ENCODE measurements at places on chromosomes 4 and X.

GRCh38 chrX:109782994-109783700, 50.1 kb upstream of the ACSL4 start:
- peak; percentile 24 for DNase-seq

GRCh38 chrX:7109049-7109531, 38.4 kb upstream of the STS start:
- DNase-seq = no peak

DNA sequence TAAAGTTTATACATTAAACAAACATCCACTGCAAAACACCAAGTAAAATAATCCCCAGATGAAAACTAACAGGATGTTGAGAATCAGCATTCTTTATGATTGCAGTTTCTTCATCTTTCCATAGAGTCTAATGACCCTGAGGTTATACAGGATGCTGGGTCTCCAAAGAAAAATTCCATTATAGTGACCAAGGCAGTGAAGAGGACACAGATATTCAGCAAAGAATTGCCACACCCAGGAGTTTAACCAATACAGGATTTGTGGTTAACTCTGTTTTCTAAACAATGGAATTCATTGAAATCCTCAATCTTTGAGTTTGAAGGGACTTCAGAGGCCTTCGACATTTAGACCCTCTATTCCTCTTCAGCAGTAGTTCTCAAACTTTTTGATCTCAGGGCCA, 76.2 kb upstream of the ESX1 start:
- no peak for DNase-seq

- DNase-seq = no peak
Observed at GRCh38 chr4:60897415-60897814, 302.7 kb upstream of the ADGRL3 start.

DNA sequence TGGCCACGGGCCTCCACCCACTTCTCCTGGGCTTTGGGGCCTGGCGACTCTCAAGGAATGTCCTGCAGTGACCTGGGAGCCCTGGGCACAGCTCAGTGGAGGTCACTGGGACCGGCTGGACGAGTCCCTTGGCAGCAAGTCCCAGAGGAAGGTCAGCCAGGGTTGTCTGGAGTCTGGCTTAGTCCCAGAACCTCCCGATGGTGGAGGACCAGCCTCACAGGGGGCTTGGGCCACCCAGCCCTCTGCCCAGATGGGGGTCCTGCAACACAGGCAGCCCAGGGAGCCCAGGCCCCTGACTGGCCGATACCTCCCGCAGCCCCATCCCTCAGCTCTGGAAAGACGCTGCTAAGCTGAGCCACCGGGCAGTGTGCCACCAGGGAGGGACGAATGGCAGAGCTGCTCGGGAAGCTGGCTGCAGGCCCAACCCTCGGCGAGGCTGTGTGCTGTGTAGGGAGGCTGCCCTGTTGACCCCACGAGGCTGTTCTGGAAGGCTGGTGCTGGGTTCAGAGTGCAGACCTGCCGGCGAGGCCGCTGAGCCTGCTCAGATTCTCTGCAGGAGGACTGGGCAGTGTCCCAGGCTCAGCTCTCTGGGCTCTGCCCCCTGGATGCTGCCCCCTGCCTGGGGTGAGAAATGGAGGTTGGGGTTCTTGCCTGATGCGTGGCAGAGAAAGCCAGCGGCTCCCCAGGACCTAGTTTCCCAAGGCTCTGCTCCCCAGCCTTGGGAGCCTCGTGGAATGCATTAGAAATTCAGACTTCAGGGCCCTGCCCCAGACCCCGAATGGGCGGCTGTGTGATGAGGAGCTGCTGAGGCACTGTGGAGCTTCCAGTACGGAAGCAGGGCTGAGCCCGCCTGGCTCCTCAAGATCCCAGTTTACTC, 61.7 kb downstream of the ADRA2C start:
- DNase-seq = no peak

- peak; percentile 18 for DNase-seq
Observed at GRCh38 chrX:139290310-139290709, 240.2 kb upstream of the F9 start.

DNA sequence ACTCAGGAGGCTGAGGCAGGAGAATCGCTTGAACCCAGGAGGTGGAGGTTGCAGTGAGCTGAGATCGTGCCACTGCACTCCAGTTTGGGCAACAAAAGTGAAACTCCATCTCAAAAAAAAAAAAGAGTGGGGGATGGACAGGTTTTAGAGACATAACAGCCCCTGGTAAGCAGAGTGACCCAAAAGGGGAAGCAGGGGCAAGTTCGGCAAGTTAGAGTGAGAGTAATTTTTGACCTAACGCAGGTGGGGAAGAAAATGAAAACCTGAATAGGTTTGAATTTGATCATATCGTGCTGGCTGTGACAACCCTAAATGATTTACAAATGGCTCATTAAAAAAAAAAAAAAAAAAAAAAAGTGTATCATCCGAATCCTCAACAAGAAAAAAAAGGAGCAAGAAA, 25.7 kb upstream of the TMEM131L start:
- no peak for DNase-seq

- DNase-seq = no peak
Observed at GRCh38 chrX:9318766-9319165, 146.1 kb upstream of the TBL1X start.

- no peak for DNase-seq
Observed at GRCh38 chr4:64807821-64808220, 398.6 kb upstream of the TECRL start.

- no peak for DNase-seq
Observed at GRCh38 chrX:20320461-20321159, 53.9 kb upstream of the RPS6KA3 start.

- no peak for DNase-seq
Observed at GRCh38 chrX:42751573-42751972, 26.4 kb downstream of the PPP1R2C start.

DNA sequence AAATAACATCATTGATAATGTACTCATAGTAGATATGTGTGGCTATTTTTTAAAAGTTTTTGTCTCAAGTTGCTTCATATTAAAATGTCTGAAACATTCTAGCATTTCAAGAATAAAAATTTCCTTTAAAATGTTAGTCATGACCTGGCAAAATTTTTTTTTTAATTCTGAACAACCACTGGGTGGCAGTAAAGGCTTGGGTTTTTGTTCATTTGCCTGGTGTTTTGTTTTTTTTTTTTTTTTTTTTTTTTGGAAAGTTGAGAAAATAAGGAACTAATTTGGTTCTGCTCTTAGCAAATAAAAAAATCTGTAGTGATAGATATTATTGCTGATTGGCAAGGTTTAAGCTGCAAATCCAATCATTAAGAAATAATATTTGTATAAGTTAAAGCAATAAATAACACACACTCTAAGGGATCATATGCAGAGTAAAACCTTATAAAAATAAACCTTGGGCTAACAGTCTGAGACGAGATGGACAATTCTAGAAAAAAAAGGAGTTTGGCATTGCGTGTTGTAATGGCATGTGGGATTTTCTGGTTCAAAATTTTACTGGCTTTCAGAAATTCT, 81.4 kb downstream of the CEP44 start:
- DNase-seq = peak; percentile 28

- no peak for DNase-seq
Observed at GRCh38 chr4:99062120-99062519, 26.5 kb downstream of the ADH5 start.

GRCh38 chr4:116736756-116737155, 348.6 kb downstream of the TRAM1L1 start:
- no peak for DNase-seq

DNA sequence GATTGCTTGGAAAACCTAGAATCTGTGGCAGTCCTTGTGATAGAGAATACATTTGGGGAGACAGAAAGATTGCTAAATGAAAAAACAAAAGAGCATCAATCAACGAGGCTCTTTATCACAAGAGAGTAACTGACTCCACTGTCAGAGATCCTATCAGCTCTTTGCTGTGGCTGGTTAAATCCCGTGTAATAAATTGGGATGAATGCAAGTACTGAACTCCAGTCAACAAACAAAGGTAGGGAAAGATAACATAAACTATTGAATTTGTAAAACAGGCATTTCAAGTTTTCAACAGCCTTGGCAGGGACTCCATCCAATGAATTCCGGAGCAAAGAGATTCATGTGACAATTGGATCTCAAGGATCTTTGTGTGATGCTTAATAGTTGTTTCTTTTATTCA, 21.3 kb downstream of the MMRN1 start:
- DNase-seq = no peak

DNA sequence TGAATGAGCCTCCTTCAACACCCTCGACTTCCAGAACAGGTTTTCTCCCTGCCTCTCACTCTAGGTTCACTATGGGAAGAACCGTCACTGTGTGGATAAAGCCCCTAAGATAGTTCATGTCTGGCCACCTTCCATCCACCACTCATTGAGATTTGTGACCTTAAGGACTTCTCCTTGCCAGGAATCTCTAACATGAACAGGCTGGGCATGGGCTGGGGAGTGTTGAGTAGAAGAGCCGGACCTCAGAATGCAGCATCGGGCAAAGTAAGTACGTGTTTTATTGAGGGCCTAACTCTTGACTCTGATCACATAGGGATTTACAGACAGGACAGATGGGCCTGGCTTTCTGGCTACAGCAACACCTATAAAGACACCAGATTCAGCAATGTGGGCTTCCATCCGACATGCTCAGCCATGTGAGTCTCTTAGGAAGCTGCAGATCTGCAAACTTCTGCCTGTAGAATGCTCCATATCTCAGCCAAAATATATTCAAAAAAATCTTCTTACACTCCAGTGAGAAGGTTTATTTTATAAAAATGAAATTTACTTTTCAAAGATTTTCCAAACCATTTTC, 26.4 kb upstream of the TRIM60 start:
- no peak for DNase-seq

DNA sequence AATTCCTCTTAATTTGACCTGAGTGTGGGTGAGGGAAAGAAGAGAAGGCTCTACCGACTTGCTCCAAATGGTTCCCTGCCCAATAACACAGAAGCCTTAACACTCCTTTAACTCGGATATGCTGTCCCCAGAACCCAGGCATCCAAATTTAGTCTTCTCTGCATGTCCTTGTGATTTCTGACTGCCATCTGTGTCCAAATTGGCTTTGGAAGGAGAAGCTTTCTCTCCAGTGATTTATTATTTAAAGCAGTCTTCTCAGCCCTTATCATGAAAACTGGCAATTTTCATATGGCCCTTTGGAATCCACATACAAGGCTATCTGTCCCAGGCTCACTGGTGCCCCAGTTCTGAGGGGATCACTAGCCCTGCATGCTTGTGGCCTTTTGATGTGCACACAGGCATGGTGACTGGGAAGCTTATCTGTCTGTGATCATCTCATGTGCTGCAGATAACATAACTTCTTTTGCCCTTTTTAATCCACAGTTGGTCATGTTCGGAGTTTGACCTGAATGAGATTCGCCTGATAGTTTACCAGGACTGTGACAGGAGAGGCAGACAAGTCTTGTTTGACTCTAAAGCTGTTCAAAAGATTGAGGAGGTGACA, 56.7 kb downstream of the FNIP2 start:
- DNase-seq = no peak

DNA sequence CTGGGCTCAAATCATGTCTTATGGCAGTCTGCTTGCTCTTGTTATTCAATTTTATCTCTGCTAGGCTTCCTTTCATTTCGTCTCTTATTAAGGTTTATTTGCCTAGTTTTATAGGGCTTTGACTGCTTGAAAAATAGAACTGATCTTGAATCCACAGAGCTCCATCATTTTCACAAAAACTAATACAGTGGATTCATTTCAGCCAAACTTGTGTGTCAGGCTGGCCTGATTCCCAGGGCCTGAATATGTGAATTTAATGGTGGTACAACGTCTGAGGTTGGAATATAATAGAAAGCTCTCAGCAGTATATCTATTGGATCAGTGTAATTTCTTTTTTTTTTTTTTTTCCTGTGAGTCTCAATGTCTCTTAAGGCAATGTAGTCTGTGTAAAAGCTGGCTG, 123.3 kb downstream of the POU4F2 start:
- DNase-seq = no peak

Data from activated CD4-positive, alpha-beta T cell treated with anti-CD3 and anti-CD28 coated beads, Interleukin-2, amount 50 U/mL, for 16 hours (primary cell).